ENCODE measurements at places on chromosomes 2 and 18. TPM values are rescaled to one million over a fixed set of nuclear protein-coding genes. Genes with fewer than 3 reads are reported as not detected.
A peak's percentile ranks its signal among the peaks of the same experiment; 100 is the strongest.

GRCh38 chr2:219578811-219579613, 6.9 kb downstream of the INHA start:
- no peak for DNase-seq

DNA sequence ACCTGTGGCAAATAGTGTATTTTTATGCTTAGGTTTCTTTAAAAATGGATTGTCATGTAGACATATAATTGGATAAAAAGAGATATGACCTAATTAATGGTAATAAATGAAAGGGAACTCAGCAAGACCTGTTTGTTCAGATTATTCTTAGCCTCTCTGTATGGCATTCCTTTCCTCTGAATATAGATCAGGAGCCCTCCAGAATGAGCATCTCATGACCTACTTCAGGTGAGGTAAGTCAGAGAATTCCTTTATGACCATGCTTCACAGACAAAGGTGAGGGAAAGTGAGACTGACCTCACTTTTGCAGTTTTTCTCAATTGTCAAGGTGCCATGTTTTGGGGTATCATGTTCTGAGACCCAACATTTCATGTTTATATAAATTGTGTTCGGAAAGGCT, 1744.3 kb upstream of the PIK3C3 start:
- no peak for DNase-seq

DNA sequence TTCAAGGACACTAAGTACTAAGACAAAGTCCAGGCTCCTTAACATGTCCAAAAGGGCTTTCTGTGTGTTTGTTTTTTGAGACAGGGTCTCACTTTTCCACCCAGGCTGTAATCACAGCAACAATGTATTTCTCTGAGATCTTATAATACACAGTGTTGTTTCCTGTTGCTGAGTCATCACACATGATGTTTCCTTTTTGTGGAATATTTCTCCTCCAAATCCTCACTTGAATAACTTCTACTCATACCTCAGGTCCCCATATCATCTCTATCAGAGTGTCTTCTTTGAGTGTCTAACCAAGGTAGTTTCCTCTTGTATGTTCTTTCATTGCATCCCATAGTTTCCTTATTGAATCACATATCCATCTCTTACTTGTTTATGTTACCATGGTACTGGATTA, 632.0 kb upstream of the PIK3C3 start:
- DNase-seq: no peak

DNA sequence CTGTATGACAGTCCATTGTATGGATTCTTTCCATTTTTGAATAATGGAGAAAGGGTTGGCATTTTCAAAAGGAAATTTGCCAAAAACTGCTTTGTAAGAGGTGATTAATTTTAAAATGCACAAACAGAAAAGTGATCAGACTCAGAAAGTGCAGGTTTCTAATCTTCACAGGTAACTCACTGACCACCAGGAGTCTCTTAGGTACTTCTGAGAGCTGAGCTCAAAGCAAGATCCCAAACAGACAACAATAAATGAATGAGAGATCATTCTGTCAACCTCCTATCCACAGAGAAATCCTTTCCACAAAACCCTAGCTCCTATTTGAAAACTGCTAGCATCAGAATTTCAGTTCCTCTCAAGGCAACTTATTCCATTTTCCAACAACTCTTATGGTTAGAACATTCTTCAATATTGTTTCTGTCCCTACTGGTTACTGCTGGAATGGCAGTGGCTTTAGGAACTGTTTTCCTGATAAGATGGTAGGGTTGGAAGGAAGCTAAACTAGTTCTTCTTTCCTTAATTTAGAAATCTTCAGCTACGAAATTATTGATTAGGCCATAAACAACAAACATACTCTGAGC, 20.6 kb upstream of the HAAO start:
- DNase-seq: no peak

GRCh38 chr2:76938153-76938552, 584.0 kb downstream of the LRRTM4 start:
- no peak for DNase-seq

DNA sequence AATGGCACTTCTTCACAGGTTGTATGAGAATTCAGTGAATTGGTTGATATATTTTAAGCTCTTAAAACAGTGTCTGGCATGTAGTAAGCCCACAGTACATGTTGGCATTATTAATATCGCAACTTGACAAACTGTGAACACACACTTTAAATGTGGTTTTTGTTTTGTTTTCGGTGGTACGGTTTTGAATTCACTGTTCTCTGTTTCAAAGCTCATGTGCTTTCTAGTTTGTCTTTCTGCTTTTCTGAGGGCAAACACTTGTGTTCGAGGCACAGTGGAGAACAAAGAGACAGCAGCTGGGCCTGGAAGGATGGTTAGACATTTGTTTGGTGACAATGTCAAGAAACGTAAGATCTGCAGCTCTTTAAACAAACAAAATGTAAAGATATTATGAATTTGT, 276.5 kb upstream of the MC4R start:
- DNase-seq: no peak

DNA sequence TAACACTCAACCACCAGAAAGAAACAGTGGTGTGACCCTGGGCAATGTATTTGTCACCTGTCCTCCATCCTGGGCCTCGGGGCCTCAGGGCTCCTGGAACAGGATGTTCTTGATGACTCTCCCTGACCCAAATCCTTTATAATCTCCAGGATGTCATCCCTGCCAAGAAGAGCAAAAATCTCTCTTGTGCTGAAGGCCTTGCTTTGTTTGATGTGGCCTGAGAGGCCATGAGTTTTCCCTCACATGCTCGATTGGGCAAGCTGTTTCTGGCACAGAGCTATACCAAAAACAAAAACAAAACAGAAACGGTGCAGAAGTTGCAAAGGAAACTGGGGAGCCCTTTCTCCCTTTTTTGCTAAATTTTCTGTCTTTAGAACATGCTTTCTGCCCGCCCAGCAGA, 35.7 kb upstream of the ST3GAL5 start:
- peak; percentile 59 for DNase-seq

USP37 gene
- total RNA-seq: 5.6 TPM

PCARE gene
- total RNA-seq: 1.0 TPM

UGT1A8 gene
- total RNA-seq: not detected

HSPE1 gene
- total RNA-seq: 111 TPM

UGT1A6 gene
- total RNA-seq: not detected
